NCI-H524 treated with DMSO at 0.1 percent for 48 hours (cell line): ENCODE measurements at places on chromosomes 11 and 22.

DNA sequence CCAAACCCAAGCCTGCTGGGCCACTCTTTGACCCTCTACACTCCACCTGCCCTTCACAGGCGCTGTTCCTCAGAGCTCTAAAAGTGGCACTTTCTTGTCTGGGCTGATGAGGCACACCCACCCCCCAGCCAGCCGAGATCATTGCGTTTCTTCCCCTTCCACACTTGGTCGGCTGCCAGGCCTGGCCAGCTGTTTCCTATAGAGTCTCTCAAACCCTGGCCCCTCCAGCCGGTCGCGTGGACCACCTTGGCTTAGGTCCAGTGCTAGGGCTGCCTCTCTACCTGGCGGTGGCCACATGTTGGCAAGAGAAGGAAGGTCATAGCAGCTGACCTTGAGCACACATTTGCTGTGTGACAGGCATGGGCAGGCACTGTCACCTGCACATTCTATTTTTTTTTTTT is 60.6 kb downstream of the PPP6R2 start:
- no peak for DNase-seq

DNA sequence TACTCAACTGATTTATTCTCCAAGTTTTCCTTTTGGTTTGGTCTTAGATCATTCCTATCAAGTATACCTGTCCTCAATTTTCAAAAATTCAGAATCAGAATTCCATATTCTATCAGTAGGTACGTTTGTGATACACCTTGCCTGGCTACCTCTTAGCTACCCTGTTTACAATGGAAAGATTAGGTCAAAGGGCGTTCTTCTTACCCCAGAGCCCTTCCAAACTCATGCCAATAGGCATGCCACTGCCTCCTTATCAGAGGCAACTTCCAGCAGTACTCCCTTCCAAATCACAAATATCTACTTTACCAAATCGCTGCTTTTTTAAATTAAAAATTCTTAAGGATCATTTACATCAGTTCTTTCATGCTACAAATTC is 1.0 kb downstream of the PATL1 start:
- no peak for DNase-seq

DNA sequence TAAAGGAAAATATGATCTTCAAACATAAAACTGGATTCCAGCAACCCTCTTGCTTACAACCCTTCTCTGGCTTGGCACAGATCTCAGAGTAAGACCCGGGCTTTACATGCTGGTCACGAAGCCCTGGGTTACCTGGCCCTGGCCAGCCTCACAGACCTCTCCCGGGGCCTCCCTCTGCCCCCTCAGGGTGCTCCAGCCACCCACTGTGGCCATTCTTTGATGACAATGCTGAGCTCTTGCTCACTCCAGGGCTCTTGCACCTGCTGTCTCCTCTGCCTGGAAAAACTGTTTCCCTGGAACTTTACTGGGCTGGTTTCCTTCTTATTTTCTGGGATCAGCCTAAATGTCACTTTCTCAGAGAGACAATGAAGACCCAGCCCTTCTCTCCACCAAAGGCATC is 43.9 kb downstream of the C11orf96 start:
- no peak for DNase-seq

- no peak for DNase-seq
Measured at GRCh38 chr11:72307439-72307838, 63.5 kb upstream of the PHOX2A start.

DNA sequence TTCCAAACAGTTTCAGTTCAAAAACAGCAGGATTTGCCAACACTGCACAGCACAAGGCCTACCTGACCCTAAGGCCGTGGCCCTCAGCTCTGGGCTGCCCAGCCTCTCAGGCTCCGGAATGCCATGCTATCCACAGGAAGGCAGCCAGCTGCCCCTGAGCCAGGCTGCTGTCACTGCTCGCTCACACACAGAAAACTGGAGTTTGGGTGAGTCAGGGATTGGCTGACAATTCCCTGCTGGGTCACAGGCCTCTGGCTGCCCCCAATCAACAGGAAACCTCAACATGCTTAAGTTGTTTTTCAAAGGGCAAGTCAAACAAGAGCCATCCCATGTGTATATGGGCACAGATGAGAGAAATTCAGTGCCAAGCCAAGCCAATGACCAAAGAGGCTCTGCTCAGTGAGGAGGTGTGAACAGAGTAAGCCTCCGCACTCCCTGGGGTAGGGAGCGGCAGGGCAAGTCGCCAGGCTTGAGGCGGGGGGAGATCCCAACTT is 50.2 kb downstream of the RPL27A start:
- no peak for DNase-seq

GRCh38 chr11:66885950-66886440 is 29.1 kb downstream of the LRFN4 start:
- DNase-seq = no peak

- no peak for DNase-seq
Measured at GRCh38 chr11:83976086-83976485, 689.9 kb upstream of the CCDC90B start.

GRCh38 chr11:74721479-74721835 is 9.8 kb downstream of the CHRDL2 start:
- DNase-seq = no peak
